ENCODE measurements at places on chromosomes 5 and 9. TPM values are rescaled to one million over a fixed set of nuclear protein-coding genes. Genes with fewer than 3 reads are reported as not detected.

GRCh38 chr9:19020886-19021455 is 12.0 kb downstream of the SAXO1 start:
- H3K36me3 ChIP-seq = peaks cover 1% of the 10 kb centered on the region
- H3K4me1 ChIP-seq = peaks cover 3% of the 10 kb centered on the region
- no peak overlapping the region for H3K4me3 ChIP-seq
- no peak overlapping the region for H3K27ac ChIP-seq
- peaks cover 11% of the 10 kb centered on the region for H3K27me3 ChIP-seq
- DNase-seq = no peak

DNA sequence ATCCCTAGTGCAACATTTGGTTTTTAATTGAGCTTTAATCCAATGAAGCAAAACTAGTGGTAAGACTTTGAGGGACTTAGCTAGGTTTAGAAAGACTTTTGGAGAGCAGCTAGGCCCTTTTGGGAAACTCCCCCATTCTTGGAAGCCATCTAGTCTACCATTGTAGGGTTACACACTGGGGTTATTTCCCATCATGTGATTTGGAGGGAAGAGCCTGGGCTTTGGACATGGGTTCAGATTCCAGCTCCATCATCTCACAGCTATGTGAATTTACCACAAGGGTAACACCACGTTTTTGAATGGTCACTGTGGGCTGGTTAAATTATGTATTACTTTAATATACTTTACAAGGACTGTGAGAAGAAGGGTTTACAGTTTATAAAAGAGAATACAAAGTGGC is 18.3 kb upstream of the TNFSF15 start:
- peaks cover 24% of the 10 kb centered on the region for H3K4me1 ChIP-seq
- H3K36me3 ChIP-seq = no peaks in the 10 kb centered on the region
- H3K4me3 ChIP-seq = no peak overlapping the region

Gene SLC25A2
- total RNA-seq = 0.31 TPM

Gene ADAMTSL2
- total RNA-seq = 0.05 TPM

GRCh38 chr9:123590499-123590898 is 234.5 kb downstream of the CRB2 start:
- H3K27ac ChIP-seq = no peak overlapping the region
- no peaks in the 10 kb centered on the region for H3K27me3 ChIP-seq
- H3K36me3 ChIP-seq = peaks cover 16% of the 10 kb centered on the region

All from activated CD4-positive, alpha-beta memory T cell treated with anti-CD3 and anti-CD28 coated beads for 36 hours (primary cell).